ENCODE measurements at places on chromosomes 1 and 21.

GRCh38 chr1:53285969-53286760, 41.7 kb downstream of the LRP8 start:
- DNase-seq, result no peak

DNA sequence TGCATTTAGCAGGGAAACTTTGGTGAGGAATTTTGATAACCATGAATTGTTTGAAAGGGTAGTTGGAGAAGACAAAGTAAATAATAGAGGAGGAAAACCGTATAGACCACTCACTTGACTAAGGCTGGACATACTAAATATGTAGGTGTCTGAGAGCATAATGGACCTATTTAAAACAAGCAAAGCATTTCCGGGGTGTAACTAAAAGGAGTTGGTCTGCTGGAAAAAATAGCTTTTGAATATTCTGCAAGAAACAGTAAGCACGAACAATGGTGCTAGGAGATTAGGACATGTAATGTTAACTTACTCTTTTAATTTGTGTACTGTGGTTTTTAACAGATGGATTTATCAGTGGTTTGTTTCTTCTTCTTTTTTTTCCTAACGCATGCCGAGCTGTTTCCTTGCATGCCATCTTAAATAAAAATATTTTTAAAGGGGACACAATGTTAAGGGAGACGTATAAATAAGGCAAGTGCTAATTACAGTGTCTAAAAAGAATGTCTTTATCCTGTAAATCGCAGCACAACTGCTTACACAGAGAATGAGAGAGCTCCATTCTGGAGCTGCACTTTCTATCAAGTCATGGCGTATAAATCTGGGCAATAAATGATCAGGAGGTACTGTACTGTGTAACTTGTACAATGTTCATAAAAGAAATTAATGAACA, 492.1 kb downstream of the LMO4 start:
- no peak for DNase-seq

- DNase-seq, result no peak
Observed at GRCh38 chr1:69172003-69173000, 395.4 kb upstream of the LRRC7 start.

- no peak for DNase-seq
Observed at GRCh38 chr21:39980241-39980820, 113.1 kb downstream of the PCP4 start.

GRCh38 chr1:109959974-109960744, 24.4 kb upstream of the AHCYL1 start:
- DNase-seq, result no peak

GRCh38 chr1:203166192-203166940, 9.3 kb downstream of the MYBPH start:
- no peak for DNase-seq

- no peak for DNase-seq
Observed at GRCh38 chr1:26078286-26079177, 11.1 kb upstream of the TRIM63 start.

DNA sequence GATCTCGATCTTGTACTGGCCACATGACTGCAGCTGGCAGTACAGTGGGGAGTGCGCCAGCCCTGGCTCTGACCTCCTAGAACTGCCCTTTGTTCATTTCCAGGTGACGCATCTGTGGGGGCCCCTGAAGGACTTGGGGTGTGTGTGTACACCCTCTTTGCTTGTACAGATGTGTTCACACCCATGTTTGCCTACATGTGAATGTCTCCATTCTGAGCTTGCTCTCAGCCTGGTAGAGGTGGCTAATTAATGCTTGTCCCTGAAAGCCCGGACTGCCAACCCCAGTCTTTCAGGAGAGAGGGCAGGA, 19.8 kb downstream of the TNFRSF1B start:
- DNase-seq, result no peak

DNA sequence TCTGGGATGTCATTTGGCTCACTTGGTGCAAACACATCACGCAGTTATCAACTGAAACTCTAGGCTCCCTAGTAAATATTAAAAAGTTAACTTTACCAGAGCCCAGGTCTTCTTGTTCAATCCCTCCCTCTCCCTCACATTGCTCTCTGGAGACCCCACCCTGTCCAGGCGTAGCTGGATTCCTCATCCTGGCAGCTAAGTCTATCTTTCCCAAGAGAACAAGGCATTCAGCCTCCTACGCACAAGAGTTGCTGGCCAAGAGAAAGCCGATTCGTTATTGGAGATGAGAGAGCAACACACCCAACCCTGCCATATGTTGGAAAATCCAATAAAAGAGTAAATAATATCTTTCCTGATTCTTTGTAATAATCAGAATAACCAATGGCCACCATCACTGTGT, 117.9 kb downstream of the SLC30A10 start:
- DNase-seq, result no peak

DNA sequence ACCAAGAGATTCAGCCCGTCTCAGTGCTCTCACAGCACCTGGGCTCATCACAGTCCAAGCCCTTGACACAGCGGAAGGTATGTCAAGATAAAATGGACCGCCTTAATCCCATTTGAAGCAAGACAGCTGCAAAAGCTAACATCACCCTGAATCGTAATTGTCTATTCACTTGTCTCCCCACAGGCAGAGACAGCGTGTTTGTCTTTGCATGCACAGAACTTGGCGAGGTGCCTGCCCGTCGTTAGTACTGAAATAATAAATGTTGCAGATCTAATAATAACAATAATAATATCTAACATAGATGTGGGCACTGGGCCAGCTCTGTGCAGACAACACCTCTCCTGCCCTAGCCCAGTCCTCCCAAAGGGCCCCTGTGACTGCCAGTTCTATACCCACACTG, 271.7 kb downstream of the NPHP4 start:
- DNase-seq, result peak; percentile 36

DNA sequence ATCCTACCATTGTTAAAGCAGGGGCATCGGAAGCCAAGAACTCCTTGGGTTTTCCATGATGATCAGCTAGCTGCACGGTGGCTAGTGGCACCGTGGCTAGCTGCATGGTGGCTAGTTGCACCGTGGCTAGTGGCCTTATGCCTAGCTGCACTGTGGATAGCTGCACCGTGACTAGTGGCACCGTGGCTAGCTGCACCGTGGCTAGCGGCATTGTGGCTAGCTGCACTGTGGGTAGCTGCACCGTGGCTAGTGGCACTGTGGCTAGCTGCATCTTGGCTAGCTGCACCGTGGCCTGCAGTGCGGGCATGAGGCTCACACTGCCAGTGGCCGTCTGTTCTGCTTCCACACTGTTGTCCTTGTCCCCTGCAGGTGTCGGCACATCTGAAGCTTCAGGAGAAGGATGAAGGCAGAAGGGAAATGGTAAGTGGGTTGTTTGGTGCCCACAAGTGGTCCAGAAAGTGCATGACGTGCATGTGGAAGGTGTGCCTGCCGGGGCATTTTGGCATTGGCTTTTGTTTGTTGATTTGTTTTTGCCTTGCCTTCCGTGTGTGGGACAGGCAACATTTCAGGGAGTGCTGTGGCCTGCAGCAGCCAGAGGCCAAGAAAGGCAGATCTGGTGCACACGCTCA, 38.6 kb downstream of the TFF3 start:
- DNase-seq, result no peak

- no peak for DNase-seq
Observed at GRCh38 chr21:20163167-20163566, 835.0 kb upstream of the NCAM2 start.

DNA sequence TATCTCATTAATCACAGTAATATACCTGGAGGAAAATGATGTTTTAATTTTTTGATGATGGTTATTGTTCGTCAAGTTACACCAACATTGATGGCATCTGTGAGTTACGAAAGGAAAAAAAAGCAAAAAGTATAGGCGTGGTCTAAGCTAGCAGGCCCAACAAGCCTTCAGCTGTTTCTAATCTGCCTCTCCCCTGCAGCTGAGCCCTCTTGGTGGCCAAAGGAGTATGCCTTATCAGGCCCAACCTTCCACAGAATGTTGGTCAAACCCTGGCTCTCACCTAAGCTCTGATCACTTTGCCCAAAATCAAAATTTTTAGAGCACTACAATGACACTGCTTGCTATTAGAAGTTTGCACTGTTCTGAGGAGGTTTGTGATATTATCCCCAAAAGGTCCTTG, 4.9 kb downstream of the C1orf105 start:
- DNase-seq, result no peak

DNA sequence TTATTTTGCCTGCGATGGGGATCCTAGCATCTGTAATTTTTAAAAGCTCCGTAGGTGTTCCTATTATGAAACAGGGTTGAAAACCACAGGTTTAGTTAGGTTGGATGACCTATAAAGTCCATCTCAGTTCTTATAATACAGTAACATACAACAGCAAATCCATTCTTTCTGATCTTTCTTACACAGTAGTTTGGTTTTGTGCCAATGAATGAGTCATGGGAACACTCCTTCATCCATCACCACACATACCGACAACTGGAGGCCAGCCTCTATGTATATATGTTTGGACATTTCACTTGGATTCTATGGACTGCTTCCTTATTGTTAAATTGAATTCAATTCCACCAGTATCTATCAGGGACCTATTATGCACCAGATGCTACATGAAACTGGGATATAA, 118.4 kb upstream of the L1TD1 start:
- DNase-seq, result no peak

DNA sequence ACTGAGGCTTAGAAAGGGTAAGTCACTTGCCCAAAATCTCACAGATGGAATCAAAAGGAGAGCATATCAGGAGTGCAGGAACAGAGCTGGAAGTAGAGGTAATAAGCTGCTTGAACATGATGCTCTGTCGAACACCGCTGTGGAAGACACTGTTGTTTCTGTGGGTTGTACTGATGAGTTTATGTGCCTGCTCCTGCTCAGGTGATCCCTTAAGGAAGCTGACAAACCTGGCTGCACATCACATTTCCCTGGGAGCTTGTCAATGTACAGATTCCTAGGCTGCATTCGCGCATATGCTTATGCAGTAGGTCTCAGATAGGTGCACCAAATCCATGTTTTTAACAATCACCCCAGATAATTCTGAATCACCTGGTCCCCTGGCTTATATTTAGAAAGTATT, 79.7 kb downstream of the ZNF326 start:
- no peak for DNase-seq

GRCh38 chr1:53348486-53349368, 20.9 kb upstream of the LRP8 start:
- no peak for DNase-seq

DNA sequence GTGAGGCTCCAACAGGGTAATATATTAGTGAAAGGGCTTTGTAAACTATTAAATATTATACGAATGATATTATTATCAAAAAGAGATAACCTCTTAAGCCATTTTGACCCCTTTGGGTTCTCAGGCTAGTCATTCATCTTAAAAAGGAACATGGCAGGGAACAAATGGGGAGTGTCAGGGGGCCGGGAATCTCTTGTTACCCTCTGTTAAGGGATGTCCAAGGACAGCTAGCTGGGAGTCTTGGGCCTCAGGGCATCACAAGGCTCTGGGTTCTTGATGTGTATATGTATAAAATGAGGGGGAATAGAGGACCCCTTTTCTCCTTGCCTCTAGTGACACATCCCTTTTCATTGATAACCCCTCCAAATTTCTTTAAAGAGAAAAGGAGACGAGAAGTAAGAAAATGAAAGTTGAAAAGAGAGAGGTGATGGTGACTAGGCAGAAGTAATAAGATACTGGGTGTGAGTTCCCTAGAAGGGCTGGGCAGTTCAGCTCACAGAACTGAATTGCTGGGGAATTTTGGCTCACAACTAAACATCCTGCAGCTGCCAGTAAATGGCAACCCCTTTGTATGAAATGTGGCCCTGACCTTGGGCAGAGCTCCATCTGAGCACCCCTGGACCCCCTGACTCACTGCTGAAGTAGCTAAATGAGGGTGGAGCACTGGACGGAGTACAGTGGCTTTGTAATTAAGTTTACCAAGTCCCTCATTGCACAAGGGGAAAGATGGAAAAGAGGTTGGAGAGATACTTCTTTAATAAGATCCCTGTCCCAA, 20.0 kb upstream of the ZNF326 start:
- no peak for DNase-seq

DNA sequence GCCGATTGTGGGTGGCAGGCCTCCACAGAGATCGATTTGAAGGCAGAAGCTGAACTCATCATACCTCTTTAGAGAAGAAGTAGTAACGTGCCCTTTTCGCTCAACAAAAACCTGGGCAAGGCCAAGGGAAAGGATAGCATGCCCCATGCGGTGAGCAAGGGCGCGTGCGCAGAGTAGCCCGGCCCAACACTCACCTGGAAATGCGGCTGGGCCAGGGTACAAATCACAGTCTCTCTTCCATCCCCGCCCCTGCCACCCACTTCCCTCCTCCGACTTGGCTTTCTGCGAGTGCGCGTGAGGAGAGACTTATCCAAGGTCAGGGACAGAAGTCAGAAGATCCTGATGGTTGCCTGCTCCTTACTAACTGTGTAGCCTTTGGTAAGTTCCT, 160.7 kb upstream of the C1orf21 start:
- DNase-seq, result no peak

DNA sequence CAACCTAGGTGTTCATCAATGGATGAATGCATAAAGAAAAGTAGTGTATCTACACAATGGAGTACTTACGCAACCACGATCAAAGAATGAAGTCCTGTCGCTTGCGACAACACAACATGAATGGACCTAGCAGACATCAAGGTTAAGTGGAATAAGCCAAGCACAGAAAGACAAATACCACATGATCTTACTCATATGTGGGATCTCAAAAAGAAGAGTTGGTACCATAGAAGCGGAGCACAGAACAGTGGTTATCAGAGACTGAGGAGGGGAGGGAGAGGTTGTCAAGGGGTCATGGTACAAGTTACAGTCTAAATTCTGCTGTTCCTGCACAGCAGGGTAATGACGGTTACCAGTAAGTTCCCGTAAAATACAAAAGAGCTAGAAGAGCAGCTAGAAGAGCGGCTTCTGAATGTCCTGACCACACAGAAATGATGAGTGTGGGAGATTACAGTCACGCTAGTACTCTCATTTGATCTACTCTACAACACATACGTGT, 36.7 kb downstream of the NPHP4 start:
- DNase-seq, result no peak

GRCh38 chr1:182350839-182351238, 40.8 kb downstream of the GLUL start:
- no peak for DNase-seq

GRCh38 chr21:34200288-34200905, 127.0 kb downstream of the MRPS6 start:
- no peak for DNase-seq

DNA sequence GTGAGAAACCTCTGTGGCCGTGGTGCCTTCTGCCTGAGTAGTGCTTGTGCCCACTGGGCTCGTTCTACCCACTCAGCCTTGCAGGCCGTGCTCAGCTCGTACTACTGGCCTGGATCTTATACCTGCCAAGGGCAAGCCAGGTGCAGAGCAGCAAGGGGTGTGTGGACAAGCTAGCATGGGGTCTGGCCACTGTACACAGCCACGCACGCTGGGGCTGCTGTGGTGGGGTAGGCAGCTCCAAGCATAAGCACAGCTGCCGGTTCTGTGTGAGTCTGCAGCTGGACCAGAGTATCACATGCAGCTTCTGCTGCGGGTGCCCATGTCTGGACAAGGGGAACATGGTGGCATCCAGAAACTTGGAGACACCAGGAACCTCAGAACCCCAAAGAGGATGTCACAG, 16.4 kb downstream of the FAM20B start:
- no peak for DNase-seq

DNA sequence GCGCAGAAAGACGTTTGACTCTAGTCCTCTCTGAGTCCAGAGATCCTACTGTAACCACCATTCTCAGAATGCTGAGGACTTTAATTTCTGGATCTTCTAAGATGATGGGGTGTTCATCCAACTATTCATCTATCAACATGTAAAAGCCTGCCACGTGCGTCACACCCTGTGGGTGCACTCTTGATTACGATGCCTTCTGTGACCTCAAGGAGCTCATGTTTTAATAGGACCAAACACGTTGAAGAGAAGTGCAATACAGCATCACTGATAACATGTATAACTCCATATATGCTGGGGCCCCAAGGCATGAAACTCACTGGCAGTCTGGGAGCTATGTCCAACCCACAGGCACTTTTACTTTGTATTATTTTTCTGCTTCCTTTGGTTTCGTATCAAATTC, 19.0 kb downstream of the KIAA0040 start:
- DNase-seq, result no peak

All from right forelimb (tissue), 1 donor.